ENCODE measurements at places on chromosomes 12 and 14.

- peak; percentile 16 for DNase-seq
Measured at GRCh38 chr12:101698800-101699347, 1.4 kb downstream of the CHPT1 start.

DNA sequence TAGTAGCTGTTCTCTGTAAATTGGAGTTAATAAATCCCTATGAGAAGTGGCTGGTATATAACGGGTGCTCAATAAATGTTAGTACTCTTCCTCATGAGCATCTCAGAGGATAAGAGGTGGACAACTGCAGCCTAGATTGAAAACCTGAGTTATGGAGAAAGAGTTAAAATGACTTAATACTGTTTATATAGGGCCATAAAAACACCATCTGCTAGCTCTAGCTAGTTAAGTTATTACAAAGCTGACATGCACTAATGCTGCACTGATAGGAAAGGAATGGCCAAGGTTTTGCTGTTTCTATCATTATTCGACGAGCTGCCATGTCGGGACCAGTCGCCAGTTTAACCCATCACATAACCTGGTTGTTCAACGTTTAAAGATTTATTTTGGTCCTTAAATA is 72.0 kb upstream of the SEL1L start:
- DNase-seq: no peak

DNA sequence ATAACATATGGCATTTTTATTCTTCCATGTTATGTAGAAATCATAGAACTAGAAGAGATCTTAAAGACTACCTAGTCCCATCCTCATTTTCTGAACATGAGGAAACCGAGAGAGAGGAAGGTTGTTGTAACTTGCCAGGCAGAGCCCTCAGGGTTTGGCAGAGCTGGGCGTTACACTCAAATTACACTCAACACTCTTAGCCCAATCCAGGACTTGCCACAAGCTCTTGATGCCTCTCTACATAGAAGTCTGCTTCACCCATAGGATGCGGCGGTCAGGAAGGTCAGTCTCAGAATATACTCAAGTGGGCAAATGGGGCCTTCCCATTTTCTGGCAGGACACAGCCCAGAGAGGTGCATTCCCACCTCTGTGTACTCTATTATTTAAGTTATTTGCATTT is 208.1 kb downstream of the ZFP36L1 start:
- no peak for DNase-seq

GRCh38 chr14:51431033-51431709 is 191.1 kb downstream of the TMX1 start:
- DNase-seq: no peak

DNA sequence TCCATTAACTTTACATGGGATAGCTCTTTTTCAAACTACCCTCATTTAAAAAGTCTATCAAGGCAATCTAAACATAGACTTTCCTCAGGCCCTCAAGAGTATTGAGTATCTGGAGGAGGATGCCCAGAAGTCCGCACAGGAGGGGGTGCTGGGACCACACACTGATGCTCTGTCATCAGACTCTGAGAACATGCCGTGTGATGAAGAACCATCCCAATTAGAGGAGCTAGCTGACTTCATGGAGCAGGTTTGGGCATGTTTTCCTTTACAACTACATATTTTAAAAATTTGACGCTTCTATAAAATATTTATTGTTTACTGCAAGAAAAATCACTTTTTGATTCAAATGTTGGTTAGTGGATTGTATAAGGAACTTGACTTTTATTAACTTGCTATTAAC is 93.5 kb downstream of the EP400 start:
- DNase-seq: no peak

DNA sequence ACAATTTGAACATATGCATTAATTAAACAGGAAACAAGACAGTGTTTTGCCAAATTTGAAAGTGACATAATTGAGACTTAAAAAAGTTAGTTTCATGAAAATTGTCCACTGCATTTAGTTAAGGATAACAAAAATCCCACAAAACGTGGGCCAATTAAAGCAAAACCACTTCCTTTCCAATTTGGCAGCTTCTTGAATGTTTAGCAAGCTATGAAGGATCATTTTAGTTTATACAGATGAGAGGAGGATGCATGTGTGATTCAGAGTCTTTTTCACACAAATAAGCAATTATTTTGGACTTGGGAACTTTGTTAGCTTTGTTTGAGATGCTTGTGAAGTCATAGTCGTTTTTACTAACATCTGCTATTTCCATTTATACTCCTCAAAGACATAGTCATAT is 109.6 kb downstream of the ATXN7L3B start:
- no peak for DNase-seq

DNA sequence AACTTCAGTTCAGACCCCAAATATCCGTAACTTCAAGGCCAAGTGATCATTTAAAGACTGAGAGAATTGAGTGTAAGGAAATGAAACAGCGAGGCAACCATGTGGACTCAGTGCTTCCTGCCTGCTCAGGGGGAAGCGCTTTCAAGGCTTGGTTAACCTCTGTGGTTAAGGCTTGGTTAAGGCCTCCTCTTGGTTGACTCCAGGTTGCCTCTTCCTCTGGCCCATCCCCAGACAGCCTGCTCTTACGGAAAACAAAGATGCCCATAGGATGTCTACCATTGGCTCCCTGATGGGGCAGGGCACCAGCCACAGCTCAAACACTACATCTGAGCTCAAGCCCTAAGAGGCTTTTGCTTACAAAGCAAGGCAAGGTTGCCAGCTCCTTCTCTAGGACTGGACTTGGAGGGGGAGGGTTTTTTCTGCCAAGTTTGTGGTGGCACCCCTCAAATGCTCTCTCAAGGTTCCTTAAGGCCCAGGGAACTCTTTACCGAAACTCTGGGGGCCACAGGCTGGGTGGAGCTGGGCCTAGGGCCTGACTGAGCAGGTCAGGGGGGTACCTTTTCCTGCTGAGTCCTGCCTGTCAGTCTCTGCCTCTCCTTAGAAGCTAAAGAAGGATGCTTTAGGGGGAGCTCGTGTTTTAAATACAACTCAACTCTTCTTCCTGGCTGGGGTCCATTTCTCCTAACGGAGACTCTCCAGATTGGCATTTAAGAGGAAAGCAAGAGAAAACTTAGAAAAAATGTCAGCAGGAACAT is 13.7 kb downstream of the COL2A1 start:
- peak; percentile 56 for DNase-seq

- DNase-seq: no peak
Measured at GRCh38 chr14:79568594-79568993, 642.7 kb downstream of the DIO2 start.

- DNase-seq: no peak
Measured at GRCh38 chr12:63804746-63805145, 25.0 kb downstream of the RXYLT1 start.

GRCh38 chr14:105335735-105336476 is 21.4 kb downstream of the PACS2 start:
- no peak for DNase-seq

DNA sequence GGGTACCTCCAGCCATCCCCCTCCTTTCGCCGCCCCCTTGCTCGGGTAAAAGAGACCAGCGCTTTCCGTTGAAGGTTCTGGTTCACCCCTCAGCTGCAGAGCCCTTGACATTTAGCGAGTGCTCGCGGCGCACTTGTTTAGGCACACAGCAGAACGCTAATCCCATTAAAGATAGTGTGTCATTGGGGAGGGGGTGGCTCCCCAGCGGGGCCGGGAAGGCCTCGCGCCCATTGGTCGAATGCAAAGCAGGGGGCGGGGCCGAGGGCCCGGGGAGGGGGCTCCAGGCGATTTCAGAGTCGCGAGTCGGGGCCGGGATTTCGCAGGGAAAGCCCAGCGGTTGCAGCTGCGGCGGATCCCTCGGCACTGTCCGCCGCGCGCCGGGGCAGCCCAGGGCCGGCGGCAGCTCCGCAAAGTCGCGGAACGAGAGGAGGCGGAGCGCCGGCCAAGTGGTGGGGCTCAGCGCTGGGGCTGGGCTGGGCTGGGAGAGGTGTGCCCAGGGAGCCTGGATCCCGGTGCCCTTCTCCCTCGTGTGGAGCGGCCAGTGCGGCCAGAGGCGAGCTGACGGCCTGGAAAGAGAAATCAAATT is 122.9 kb downstream of the TSPAN9 start:
- no peak for DNase-seq

GRCh38 chr12:133105620-133106019 is 24.5 kb downstream of the ZNF891 start:
- no peak for DNase-seq

DNA sequence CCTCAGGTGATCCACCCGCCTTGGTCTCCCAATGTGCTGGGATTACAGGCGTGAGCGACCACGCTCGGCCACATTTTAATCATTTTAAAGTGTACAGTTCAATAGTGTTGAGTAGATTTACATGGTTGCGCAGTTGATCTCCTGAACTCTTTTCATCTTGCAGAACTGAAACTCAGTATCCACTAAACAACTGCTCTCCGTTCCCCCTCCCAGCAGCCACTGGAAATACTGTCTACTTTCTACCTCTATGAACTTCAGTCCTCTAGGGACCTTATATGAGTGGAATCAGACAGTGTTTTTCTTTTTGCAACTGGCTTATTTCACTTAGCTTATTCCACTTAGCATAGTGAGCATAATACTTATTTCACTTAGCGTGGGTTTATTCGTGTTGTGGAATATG is 53.7 kb downstream of the KCTD10 start:
- no peak for DNase-seq

GRCh38 chr14:95256002-95256775 is 63.5 kb downstream of the CLMN start:
- DNase-seq: no peak

- no peak for DNase-seq
Measured at GRCh38 chr14:96304956-96305355, 48.9 kb downstream of the BDKRB1 start.

GRCh38 chr12:11624116-11624515 is 25.4 kb upstream of the ETV6 start:
- no peak for DNase-seq

DNA sequence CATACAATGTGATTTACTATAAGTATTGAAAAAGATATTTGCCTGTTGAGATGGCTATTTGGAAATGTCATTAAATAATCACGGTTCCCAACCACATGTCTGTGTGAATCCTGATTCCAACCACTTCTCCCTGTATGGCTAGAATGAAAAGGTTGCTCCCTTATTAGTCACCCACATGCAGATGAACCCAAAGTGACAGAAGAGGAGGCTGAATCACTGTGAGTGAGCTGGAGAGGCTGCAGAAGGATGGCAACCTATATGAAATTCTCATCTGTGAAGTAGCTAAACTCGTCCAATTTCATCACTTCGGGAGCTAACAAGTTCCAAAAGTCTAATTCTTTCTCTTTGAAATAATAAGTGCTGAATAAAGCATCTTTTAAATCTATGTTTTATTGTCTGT is 300.5 kb downstream of the PRKD1 start:
- DNase-seq: no peak

GRCh38 chr12:86681060-86681459 is 424.9 kb upstream of the MGAT4C start:
- DNase-seq: no peak

DNA sequence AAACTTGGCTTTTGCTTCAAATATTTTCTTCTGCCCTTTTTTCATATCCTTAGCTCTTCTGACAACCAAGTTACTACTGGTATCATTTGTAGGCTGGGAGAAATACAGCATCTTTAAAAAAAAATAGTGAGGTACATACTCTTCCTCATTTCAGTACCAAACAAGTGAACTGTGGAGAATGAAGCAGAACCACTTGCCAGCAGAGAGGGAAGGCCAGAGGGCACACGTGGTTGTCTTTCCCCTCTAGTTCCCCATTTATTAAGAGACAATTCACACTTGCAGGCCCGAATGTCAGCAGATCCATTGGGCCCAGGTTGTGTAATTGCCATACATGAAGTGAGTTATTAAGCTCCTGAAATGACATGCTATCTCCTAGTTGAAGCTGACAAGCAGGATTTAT is 3.2 kb downstream of the SUSD6 start:
- DNase-seq: peak; percentile 34

DNA sequence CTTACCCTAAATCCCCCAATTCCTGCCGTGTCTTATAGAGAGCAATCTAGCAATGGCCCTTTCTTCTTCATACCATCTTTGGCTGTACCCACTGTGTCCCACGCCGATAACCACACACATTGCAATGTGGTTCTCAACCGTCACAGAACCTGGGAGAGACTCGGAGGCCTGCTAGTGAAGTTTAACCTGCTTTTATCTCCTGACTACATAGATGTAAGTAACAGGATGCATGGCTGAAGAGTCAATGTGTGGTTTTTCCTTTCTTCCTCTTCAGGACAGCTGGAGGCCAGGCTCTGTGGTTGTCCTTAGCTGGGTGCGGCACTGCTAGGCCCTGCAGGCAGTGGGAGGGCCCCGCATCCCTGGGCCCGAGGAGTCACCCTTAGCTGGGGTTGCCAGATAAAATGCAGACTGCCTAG is 51.3 kb downstream of the ZNF664 start:
- DNase-seq: no peak

GRCh38 chr12:121925358-121925695 is 6.9 kb downstream of the CFAP251 start:
- no peak for DNase-seq

- DNase-seq: no peak
Measured at GRCh38 chr12:5139751-5140150, 96.1 kb downstream of the KCNA5 start.

DNA sequence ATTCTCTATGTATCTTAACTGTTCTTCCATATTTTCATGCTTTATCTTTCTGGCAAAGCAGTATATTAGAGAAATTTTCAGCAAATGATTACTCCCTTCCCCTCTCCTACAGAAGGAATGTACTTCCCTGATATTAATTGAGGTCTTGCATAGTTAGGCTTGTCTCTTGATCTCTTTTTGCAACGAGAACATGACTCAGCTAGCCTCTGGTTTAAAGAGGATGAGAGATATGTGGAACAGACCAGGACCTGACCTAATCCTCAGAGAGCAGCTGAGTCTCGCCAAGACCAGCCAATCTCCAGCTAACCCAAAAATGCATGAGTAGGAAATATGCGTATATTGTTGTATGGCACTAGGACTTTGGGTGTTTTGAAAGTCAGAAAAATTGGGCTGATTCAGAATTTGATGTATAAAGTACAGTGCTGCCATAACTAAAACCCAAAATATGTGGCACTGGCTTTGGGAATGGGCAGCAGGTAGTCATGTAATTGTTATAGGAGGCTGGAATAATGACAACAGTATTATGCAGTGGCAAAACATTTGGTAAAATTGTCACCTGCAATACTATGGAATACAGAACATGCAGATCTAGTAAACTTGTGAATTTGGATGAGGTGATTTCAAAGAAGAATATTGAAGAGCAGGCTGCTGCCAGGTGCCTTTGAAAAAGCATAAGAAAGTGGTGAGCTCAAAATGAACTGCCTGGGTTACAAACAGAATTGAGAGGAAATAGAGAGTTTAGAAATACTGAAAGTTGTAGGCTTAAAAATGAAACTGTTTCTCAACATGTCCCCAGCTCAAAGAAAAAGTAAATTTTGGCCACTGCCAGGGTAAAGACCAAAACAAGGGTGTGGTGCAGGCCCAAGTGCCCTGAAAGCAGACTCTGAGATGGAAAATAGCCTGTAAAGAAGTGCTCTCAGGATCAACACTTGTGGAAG is 9.3 kb upstream of the USP15 start:
- no peak for DNase-seq

DNA sequence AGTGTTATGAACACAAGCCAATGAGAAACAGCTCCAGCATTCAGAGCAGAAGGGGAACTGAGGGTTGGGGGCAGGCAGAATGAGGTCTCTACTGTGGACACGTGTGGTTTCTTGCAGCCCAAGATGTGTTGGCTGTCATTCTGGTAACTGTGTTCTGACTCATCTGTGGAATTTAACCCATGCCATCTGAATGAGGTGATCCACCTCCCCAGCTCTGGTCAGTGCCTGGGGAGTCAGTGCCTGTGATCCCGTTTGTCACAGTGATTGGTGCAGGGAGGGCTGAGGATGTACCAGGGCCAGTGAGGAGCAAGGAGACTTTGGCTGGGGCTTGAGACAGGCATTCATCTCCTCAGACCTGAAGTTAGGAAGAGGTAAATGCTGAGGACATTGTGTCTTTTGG is 216.8 kb downstream of the MSRB3 start:
- DNase-seq: no peak
